Ovary (tissue), 10 donors: ENCODE measurements at places on chromosomes 2 and 18. TPM values are rescaled to one million over a fixed set of nuclear protein-coding genes. Genes with fewer than 3 reads are reported as not detected.

DNA sequence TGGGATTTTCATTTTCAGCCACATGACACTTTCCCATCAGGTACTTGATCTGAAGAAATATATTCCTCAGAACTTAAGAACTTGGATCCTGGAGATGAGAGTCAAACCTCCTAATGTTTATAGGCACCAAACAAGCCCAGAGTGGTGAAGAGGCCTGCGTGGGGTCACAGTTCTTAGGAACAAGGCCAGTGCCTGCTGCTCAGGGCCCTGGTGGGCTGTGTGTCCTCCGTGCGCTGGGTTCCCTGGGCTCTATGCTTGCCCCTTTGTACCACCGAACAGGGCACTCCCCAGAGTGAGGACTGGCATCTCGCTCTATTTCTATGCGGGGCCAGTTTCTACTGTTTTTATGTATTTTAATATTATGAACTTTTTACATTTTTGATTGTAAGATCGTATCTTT is 76.0 kb upstream of the RBM44 start:
- H3K4me1 ChIP-seq = peaks cover 1% of the 10 kb centered on the region
- H3K4me3 ChIP-seq = no peak overlapping the region
- no peak for DNase-seq

GRCh38 chr2:23330214-23330613 is 54.8 kb upstream of the KLHL29 start:
- H3K36me3 ChIP-seq = no peaks in the 10 kb centered on the region
- H3K27me3 ChIP-seq = no peaks in the 10 kb centered on the region
- no peak for DNase-seq

DNA sequence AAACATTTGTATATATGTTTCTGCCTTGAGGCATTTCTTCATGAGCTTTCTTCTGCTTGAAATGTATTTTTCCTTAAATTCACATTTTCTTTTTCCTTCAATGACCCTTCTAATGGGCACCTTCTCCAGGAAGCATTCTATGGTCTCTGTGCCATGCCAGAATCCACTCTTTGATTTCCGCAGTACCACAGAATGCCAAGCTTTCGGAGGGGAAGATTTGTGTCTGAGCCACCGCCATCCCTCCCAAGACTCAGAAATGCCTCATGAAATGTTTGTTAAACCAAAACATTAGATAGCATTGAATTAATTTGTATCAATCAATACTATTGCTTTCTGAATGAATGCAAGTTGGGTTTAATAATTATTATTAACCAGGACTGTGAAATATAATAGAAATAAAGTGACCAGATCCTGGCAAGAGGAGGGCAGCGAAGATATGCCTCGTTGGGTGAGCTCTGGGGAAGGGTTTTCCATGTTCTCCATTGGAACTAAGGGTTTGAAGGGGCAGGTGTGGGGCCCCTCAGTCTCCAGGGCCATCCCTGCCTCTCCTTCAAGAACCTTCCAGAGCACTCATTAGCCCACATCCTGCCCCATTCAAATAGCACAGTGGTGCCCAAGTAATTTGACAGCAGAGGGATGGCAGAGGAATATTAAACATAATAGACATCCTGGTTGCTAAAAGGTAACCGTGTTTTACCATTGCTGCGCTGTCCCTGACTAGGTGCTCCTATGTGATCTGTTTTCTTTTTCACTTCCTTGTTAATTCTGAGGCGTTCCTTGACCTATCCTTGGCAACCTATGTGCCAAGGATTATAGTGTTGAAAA is 189.6 kb downstream of the MYCN start:
- H3K4me1 ChIP-seq = no peaks in the 10 kb centered on the region
- H3K4me3 ChIP-seq = no peak overlapping the region
- H3K27me3 ChIP-seq = no peaks in the 10 kb centered on the region
- no peaks in the 10 kb centered on the region for H3K36me3 ChIP-seq

The UGT1A9 gene
- total RNA-seq = not detected
